ENCODE measurements at places on chromosomes 13 and 19.

- peak; percentile 94 for DNase-seq
These were observed at the start of gene ZNF583 for GRCh38 chr19:56403764-56404704. ZNF583 (plus strand) TSS chr19:56404332; CDS start chr19:56407115, 2,783 bp downstream.

GRCh38 chr19:10295847-10296591, 6.3 kb downstream of the ICAM5 start:
- DNase-seq, result no peak

GRCh38 chr19:35184884-35185283, 30.3 kb downstream of the FXYD5 start:
- no peak for DNase-seq

DNA sequence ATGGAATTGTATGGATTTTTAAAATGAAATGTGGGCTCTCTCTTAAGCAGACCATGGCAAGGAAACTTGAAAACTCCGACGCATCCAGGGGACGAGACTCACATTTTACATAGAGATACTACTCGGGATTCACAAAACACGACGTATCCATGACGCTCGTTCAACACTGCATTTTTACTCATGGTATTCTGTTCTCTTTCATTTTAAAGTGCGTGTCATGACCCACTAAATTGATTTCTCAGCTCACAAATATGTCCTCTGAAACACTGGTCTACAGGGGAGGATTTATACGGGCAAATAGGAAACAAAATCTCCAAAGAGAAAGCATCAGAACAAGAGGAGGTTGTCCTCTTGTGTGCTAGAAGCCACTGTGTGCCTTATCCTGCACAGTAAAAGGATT, 523.5 kb downstream of the MYO16 start:
- no peak for DNase-seq

GRCh38 chr13:50699874-50700663, 143.4 kb downstream of the DLEU7 start:
- no peak for DNase-seq

GRCh38 chr13:37138169-37138568, 32.7 kb upstream of the CSNK1A1L start:
- no peak for DNase-seq

All from left colon (tissue), 2 donors.